ENCODE measurements at places on chromosomes 4 and X. TPM values are rescaled to one million over a fixed set of nuclear protein-coding genes. Genes with fewer than 3 reads are reported as not detected.
A peak's percentile ranks its signal among the peaks of the same experiment; 100 is the strongest.

Gene KCNIP4
- not detected for total RNA-seq

Gene ASB12
- total RNA-seq = not detected

Gene CFAP47
- total RNA-seq = 1.8 TPM

Gene MAGEA3
- not detected for total RNA-seq

GRCh38 chrX:150848914-150849365, 49.5 kb downstream of the CD99L2 start:
- no peak overlapping the region for H3K27ac ChIP-seq
- no peaks in the 10 kb centered on the region for H3K36me3 ChIP-seq
- no peak overlapping the region for H3K4me3 ChIP-seq
- H3K27me3 ChIP-seq = no peaks in the 10 kb centered on the region
- no peak for DNase-seq
- no peaks in the 10 kb centered on the region for H3K4me1 ChIP-seq

DNA sequence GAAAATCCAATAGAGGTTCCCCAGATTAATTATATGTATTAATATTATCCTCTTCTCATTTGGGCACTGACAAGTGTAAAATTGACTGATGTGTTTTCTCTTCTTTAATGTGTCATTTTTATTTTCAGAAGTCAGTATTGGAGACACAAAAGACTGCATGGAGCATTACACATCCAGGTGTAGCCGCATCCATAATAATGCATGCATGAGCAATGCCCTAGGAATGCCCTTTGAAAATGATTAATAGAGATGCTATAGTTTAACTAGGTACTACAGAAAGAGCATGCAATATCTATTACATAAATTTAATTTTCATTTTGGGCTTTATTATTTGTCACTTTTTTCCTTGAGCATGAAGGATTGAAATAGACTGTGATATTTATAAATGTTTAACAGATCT, 509.9 kb downstream of the SPOCK3 start:
- no peaks in the 10 kb centered on the region for H3K4me1 ChIP-seq
- H3K27ac ChIP-seq = no peak overlapping the region
- no peak for DNase-seq
- H3K27me3 ChIP-seq = no peaks in the 10 kb centered on the region
- H3K4me3 ChIP-seq = no peak overlapping the region
- H3K36me3 ChIP-seq = no peaks in the 10 kb centered on the region

DNA sequence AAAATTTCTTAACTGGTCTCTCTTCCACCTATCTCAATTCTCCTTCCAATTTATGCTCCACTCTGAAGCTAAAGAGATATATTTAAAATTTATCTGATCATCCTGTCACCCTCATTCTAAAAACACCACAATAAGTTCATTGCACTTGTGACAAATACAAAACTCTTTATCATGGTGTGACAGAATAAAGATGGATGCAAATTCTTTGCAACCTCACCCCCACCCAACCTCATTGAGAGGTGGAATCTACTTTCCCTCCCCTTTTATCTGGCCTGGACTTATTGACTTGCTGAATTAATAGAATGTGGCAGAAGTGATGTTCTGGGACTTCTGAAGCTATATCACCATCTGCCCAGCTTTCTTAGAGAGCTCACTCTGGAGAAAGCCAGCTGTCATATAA, 46.5 kb downstream of the IDS start:
- no peak overlapping the region for H3K4me3 ChIP-seq
- H3K36me3 ChIP-seq = no peaks in the 10 kb centered on the region
- no peak overlapping the region for H3K27ac ChIP-seq
- DNase-seq = no peak
- no peaks in the 10 kb centered on the region for H3K4me1 ChIP-seq
- peaks cover 2% of the 10 kb centered on the region for H3K27me3 ChIP-seq

GRCh38 chr4:88693792-88694191, 3.8 kb downstream of the NAP1L5 start:
- H3K36me3 ChIP-seq = no peaks in the 10 kb centered on the region
- no peak overlapping the region for H3K27ac ChIP-seq
- no peaks in the 10 kb centered on the region for H3K27me3 ChIP-seq

DNA sequence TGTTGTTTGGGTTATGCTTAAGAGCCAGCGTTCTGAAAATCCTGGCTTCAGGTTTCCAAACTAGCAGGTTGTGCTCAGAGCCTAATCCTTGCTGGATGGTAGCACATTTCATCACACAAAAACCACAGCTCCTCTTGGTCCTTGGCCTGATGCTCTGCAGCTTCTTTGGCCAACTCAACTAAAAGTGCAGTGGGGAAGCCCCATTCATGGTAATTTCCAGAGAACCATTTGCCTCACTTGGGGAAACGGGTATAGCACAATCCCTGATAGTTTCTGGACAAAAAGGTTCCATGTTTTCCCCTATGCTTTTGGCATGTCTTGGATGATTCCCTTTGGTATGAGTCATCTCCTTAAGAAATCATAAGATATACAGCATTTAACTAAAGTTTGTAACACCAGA, 78.7 kb downstream of the SYNPO2 start:
- no peaks in the 10 kb centered on the region for H3K4me1 ChIP-seq
- no peak overlapping the region for H3K4me3 ChIP-seq
- H3K27me3 ChIP-seq = no peaks in the 10 kb centered on the region
- no peak for DNase-seq
- H3K27ac ChIP-seq = no peak overlapping the region

GRCh38 chrX:47507153-47507867, 24.3 kb upstream of the ZNF41 start:
- no peaks in the 10 kb centered on the region for H3K27me3 ChIP-seq
- DNase-seq = no peak
- no peak overlapping the region for H3K27ac ChIP-seq
- no peaks in the 10 kb centered on the region for H3K36me3 ChIP-seq

DNA sequence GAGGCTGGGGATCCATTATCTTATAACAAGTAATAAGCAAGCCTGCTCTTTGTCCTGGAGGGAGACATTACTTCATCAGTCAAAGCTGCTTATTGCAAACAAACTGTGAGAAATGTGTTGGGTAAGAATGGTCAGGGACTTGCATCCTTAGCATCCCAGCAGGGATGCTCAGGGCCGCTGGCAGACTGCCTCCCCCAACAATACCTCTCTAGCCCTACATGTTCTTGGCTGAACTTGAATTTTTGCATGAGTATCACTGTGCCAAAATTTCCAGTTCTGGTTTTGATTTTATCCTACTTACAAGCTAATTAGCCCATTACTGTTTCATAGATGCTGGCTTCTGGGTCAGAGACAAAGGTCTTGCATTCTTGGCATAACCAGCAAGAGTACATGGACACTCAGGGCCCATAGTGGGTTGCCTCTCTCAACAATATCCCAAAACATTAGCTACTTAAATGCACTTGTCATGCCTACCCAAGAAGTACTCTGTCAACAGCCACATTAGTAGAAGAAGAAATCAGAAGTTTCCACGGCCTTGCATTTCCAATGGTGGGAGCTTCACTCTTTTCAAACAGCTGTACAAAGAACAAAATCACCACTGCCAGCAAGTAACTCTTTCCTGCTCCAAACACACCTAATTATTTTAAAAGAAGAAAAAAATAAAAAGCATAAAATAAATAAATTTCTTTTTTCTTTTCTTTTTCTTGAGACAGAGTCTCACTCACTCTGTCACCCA, 41.9 kb upstream of the NEUROG2 start:
- DNase-seq = no peak
- no peak overlapping the region for H3K27ac ChIP-seq
- H3K4me3 ChIP-seq = no peak overlapping the region
- no peaks in the 10 kb centered on the region for H3K27me3 ChIP-seq
- no peaks in the 10 kb centered on the region for H3K4me1 ChIP-seq
- no peaks in the 10 kb centered on the region for H3K36me3 ChIP-seq

DNA sequence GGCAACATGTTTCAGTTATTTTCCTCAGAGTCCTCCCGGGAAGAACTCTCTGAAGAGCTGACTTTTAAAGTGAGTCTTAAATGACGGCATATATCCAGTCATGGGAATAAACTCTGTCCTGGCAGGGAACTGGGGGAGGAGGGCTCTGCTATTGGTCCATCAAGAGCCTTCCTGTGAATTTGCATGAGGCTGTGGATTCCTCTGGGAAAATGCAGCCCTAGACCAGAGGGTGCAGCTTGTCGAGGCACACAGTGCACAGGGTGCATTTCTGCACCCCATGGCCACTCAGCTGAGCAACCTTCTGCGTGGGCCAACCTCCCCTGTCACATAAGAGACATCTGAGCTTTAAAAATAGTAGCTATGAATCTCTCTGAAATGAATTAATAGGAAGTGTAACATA, 360.0 kb downstream of the GALNTL6 start:
- no peak overlapping the region for H3K4me3 ChIP-seq
- H3K4me1 ChIP-seq = no peaks in the 10 kb centered on the region
- no peaks in the 10 kb centered on the region for H3K36me3 ChIP-seq
- H3K27me3 ChIP-seq = no peaks in the 10 kb centered on the region
- no peak overlapping the region for H3K27ac ChIP-seq

DNA sequence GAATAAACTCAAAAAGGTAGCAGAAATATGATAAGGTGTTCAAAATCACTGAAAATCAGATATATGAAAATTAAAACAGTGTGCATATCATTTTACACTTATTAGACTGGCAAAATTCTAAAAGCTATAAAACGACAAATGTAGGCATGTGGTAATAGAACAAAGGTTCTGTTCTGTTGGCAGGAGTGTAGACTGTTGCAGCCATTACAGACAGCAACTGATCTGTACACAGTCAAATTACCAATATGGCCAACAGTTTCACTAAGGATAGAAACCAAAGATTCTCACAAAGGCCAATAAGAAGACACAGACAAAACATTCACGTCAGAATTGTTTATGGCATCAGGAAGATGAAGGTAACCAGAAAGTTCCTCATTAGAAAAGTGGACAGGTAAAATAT, 112.8 kb upstream of the PLS3 start:
- no peak for DNase-seq
- H3K36me3 ChIP-seq = no peaks in the 10 kb centered on the region
- no peaks in the 10 kb centered on the region for H3K4me1 ChIP-seq
- H3K27ac ChIP-seq = no peak overlapping the region

GRCh38 chr4:7937006-7937405, 2.7 kb downstream of the AFAP1 start:
- H3K4me1 ChIP-seq = peaks cover 15% of the 10 kb centered on the region
- no peaks in the 10 kb centered on the region for H3K36me3 ChIP-seq
- no peak overlapping the region for H3K4me3 ChIP-seq

- peaks cover 25% of the 10 kb centered on the region for H3K27me3 ChIP-seq
- no peak for DNase-seq
- H3K36me3 ChIP-seq = no peaks in the 10 kb centered on the region
Measured at GRCh38 chrX:111216293-111216801, 53.9 kb downstream of the CAPN6 start.

DNA sequence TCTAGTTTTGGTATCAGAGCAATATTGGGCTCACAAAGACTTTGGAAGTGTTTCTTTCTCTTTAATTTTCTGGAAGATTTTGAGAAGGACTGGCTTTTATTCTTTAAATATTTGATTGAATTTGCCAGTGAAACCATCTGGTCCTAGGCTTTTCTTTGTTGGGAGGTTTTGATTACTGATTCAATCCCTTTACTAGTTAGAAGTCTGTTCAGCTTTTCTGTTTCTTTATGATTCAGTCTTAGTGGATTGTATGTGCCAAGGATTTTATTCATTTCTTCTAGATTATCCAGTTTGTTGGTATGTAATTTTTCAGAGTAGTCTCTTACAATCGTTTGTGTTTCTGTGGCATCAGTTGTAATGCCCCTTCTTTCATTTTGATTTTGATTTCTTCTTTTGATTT, 28.6 kb downstream of the GLRB start:
- no peaks in the 10 kb centered on the region for H3K36me3 ChIP-seq
- H3K27me3 ChIP-seq = no peaks in the 10 kb centered on the region
- H3K4me3 ChIP-seq = no peak overlapping the region
- DNase-seq = no peak

DNA sequence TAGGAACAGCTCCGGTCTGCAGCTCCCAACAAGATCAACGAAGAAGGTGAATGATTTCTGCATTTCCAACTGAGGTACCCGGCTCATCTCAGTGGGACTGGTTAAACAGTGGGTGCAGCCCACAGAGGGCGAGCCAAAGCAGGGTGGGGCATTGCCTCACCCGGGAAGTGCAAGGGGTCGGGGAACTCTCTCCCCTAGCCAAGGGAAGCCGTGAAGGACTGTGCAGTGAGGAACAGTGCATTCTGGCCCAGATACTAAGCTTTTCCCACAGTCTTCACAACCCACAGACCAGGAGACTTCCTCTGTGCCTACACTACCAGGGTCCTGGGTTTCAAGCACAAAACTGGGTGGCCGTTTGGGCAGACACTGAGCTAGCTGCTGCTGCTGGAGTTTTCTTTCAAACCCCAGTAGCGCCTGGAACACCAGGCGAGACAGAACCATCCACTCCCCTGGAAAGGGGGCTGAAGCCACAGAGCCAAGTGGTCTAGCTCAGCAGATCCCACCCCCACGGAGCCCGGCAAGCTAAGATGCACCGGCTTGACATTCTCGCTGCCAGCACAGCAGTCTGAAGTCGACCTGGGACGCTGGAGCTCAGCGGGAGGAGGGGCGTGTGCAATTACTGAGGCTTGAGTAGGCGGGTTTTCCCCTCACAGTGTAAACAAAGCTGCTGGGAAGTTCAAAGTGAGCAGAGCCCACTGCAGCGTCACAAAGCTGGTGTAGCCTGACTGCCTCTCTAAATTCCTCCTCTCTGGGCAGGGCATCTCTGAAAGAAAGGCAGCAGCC, 84.6 kb downstream of the THOC2 start:
- no peaks in the 10 kb centered on the region for H3K27me3 ChIP-seq
- H3K36me3 ChIP-seq = no peaks in the 10 kb centered on the region
- H3K27ac ChIP-seq = no peak overlapping the region
- DNase-seq = peak; percentile 44

- H3K36me3 ChIP-seq = no peaks in the 10 kb centered on the region
- peaks cover 87% of the 10 kb centered on the region for H3K4me1 ChIP-seq
- H3K4me3 ChIP-seq = no peak overlapping the region
- peak overlapping the region; percentile 96 for H3K27ac ChIP-seq
- H3K27me3 ChIP-seq = no peaks in the 10 kb centered on the region
Measured at GRCh38 chr4:86968547-86968946, 33.7 kb downstream of the AFF1 start.

GRCh38 chr4:138190452-138190858, 51.7 kb downstream of the SLC7A11 start:
- H3K27me3 ChIP-seq = no peaks in the 10 kb centered on the region
- no peaks in the 10 kb centered on the region for H3K36me3 ChIP-seq
- H3K4me1 ChIP-seq = peaks cover 22% of the 10 kb centered on the region
- H3K27ac ChIP-seq = no peak overlapping the region

- no peaks in the 10 kb centered on the region for H3K36me3 ChIP-seq
- no peak overlapping the region for H3K27ac ChIP-seq
- DNase-seq = peak; percentile 55
- no peaks in the 10 kb centered on the region for H3K27me3 ChIP-seq
- no peak overlapping the region for H3K4me3 ChIP-seq
Measured at GRCh38 chrX:149145845-149146285, 359.2 kb downstream of the IDS start.

- no peak overlapping the region for H3K27ac ChIP-seq
- no peak for DNase-seq
- no peaks in the 10 kb centered on the region for H3K27me3 ChIP-seq
- H3K4me1 ChIP-seq = peaks cover 7% of the 10 kb centered on the region
- H3K4me3 ChIP-seq = no peak overlapping the region
Measured at GRCh38 chr4:165433529-165433928, 54.7 kb downstream of the CPE start.

- no peaks in the 10 kb centered on the region for H3K4me1 ChIP-seq
- no peak for DNase-seq
- no peak overlapping the region for H3K4me3 ChIP-seq
- H3K27me3 ChIP-seq = peaks cover 58% of the 10 kb centered on the region
- no peak overlapping the region for H3K27ac ChIP-seq
Measured at GRCh38 chr4:176830971-176831370, 38.2 kb upstream of the VEGFC start.

All from A673 (cell line).